ENCODE measurements at places on chromosomes 3 and 15.
A peak's percentile ranks its signal among the peaks of the same experiment; 100 is the strongest.

DNA sequence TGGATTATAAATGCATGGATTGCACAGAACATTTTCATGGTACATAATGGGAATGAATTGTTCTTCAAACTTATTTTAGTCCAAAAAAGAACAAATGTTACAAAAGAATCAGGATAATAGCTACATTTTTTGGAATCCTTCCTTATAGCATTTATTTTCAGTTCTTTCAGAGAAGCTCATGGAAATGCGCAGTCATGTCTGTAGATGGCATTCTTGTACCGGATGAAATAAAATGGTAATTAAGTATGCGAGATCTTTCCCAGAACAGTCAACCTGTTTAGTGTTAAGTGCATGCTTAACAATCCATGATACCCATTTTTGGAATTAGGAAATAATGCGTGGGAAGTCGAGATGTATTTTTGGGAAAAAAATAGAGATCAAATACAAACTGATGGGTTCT is 38.2 kb upstream of the GOLGA8B start:
- no peak for DNase-seq

- DNase-seq: no peak
Observed at GRCh38 chr3:157204431-157204830, 44.5 kb upstream of the CCNL1 start.

GRCh38 chr3:169613053-169613803 is 50.3 kb downstream of the MECOM start:
- DNase-seq: no peak

GRCh38 chr15:36432161-36432560 is 147.3 kb upstream of the CDIN1 start:
- DNase-seq: no peak

DNA sequence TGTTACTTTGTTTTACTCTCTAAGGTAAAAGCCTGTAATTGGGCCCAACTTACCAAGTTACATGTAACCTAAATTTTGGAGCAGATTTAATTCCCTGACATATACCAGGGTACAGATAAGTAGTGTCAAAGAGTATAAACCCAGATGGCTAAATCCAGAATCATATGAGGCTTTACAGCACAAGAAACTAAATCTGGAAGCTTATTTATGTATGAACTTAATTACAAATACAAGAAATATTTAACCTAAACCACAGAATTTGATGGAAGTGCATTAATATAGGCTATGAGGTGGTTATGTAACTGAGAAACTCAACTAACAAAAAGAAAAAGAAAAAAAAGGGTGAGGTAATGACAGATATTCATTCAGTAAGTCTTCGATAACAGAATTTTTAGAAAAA is 930.2 kb upstream of the ALCAM start:
- no peak for DNase-seq

GRCh38 chr3:183375787-183376186 is 52.6 kb downstream of the MCF2L2 start:
- DNase-seq: no peak

- DNase-seq: no peak
Observed at GRCh38 chr15:63258658-63259057, 18.7 kb upstream of the APH1B start.

GRCh38 chr3:111971533-111972130 is 7.2 kb upstream of the ABHD10 start:
- DNase-seq: peak; percentile 15

DNA sequence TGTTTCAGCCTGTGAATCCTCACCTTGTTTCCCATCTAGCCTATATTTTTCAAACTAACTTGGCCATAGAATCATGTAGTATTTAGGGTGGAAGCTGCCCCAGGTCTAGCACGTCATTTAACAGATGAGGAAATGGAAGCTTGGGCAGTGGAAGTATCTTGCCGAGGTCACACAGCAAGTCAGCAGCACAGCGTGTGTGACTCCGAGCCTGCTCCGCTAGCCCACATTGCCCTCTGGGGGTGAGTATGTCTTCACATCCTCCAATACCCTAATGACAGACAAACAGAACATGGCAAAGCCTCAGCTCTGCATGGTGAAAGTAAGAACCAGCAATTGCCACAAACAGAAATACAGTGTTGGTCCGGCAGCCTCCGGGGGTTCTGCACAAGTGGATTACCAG is 2.2 kb upstream of the CCR5 start:
- no peak for DNase-seq

DNA sequence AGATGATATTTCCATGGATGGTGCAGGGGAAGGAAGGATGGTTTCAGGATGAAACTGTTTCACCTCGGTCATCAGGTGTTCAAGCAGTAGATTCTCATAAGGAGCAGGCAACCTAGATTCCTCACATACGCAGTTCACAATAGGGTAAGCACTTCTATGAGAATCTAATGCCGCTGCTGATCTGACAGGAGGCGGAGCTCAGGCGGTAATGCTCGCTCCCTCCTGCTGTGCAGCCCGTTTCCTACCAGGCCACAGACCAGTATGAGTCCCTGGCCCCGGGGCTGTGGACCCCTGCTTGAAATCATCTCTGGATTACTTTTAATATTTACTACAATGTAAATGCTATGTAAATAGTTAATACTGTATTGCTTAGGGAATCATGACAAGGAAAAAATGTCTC is 241.8 kb downstream of the ROBO2 start:
- DNase-seq: no peak

- DNase-seq: no peak
Observed at GRCh38 chr15:66679657-66680108, 22.4 kb upstream of the SMAD6 start.
